ENCODE measurements at places on chromosomes 7 and 10. TPM values are rescaled to one million over a fixed set of nuclear protein-coding genes. Genes with fewer than 3 reads are reported as not detected.

PPP1R17 gene
- not detected for total RNA-seq

DNA sequence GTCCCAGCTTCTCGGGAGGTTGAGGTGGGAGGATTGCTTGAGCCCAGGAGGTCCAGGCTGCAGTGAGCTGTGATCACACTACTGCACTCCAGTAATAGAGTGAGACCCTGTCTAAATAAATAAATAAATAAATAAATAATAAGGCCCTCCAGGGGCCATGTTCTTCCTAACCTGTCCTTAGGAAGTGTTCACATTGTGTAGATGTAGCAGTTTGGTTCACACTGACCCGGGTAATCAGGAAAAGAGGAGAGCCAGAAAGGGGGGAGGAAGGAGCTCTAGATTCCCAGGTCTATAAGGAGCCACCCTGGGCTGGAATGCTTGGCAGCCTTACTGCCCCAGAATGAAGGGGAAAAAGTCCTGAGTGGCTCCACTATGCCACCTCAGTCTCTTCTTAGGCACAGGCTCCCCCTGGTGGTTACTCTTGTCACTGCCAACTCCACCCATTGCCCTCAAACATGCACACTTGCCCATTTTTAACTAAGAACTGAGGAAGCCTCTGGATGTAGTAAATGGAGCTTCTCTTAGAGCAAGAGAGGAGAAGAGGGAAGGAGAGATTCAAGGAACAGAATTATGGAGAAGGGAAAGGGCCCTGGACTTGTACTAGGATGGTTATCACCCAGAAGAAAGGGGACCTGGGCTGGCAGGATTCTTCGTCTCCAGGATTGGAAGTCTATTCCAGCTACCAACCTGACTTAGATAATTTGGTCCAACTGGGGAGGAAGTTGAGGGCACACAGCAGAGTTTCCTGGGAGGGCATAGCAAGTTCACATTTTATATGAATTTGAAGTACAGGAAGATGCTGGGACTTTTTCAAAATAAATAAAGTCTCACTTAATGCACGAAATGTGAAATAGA, 7.8 kb downstream of the HPS6 start:
- DNase-seq, result no peak

GRCh38 chr10:103232772-103233488, 12.8 kb upstream of the RPEL1 start:
- no peak for DNase-seq

DNA sequence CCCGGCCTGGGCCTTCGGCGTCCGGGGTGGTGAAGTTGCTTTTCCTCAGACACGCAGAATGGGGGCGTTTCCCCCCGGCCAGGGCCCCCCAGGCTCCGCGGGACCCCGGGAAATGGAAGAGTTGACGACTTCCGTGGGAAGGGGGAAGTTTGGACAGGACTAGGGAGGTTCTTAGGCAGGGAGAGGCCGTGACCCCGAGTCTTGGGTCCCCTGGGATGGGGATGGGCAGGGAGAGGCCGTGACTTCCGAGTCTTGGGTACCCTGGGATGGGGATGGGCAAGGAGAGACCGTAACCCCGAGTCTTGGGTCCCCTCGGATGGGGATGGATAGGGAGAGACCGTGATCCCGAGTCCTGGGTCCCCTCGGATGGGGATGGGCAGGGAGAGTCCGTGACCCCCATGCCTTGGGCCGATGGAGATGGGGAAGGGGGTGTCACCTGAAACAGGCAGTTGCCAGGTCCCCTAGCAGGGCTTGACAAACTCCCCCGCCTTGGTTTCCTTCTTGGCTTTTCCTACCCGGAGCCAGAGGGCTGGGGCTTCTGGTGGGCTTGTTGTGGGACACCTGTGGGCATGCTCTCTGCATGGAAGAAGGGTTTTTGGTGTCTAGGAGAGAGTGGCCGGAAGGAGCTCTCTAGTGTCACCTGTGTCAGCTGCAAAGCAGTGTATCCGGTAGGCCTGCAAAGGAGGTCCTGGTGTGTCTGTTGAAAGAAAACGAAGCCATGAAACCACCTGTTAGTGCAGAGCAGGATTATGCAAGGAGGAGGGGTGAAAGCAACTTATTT, 1.1 kb downstream of the TRRAP start:
- no peak for DNase-seq
